Mucosa of descending colon (tissue), 3 donors: ENCODE measurements at places on chromosomes 6 and 20.
A peak's percentile ranks its signal among the peaks of the same experiment; 100 is the strongest.

GRCh38 chr20:25247000-25247517 is 826 bp upstream of the PYGB start:
- DNase-seq, result peak; percentile 87

DNA sequence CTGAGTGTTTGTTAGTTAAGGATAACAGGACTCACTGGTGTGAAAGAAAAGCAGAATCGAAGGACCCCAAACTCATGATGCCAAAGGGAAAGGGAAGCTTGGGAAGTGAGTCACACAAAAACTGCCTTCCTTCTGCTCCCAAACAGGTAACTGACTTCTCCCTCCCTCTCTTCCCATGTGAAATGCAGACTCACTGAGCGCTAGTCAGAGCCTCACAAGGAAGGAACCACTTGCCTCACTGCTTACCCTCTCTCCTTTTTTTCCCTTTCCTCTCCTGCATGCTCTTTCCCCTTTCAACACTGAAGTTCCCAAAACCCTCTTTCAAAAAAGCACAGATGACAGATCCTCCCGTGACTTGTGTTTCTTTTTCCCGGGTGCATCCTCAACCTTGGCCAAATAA is 56.4 kb downstream of the LYRM4 start:
- DNase-seq, result no peak

DNA sequence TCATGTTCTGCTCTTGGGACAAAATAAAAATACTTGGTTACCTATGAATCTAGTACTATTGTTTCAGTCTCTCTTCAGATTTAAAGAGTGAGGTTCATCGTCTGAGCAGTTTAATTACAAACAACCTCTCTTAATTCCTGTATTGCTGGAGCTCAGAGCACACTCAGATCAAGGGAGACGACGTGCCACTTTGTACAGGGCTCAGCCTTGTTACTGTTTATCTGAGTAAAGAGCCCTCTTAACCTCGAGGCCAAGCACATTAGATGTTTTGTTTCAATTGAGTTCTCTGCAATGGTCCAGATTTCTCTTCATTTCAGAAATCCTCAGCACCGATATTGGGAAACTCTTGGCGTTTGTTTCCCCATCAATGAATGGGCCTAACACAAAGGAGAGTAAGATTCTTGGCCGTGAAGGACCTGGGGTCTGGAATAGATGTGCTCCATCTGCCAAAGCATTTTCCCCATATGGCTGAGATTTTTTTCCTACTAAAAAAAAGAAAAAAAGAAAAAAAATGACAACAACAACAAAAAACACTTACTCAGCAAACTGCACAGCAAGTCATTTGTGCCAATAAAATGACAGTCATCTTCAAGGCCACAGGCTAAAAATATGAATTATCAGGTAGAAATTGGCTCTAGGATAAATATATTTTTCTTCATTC is 82.6 kb upstream of the CCN6 start:
- DNase-seq, result no peak

- no peak for DNase-seq
These were observed 8.6 kb downstream of the RAET1E start for GRCh38 chr6:149889326-149889725.

DNA sequence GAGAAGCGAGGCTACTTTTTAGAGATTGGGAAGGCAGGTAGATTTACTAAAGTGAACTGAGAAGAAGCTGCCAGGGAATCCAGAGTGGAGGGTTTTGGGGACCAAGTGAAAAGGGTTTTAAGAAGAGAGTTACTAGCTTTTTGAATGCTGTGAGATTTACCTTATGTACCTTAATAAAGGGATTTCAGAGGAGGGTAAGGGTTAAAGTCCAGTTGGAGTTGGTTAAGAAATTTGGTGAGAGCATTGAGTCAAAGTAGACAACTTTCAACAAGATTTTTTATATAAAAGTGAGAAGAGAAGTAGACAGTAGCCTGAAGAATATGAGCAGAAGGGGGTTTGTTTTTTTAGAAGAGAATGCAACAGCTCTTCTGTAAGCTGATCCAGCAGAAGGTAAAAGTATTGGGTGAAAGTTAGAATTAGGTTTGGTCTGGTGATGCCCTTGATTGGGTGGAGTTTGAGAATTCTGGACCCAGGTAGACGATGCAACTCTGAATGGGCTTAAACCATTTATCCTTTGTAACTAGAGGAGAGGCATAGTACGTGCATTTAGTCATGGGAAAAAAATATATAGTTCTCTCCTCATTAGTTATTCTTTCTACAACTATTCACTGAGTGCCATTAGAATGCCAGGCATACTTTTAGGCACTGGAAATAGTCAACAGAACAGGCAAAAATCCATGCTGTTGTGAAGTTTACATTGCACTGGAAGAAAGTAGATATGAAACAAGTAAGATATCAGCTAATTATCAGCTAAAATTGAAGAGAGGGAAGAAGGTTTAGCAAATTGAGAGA is 44.8 kb downstream of the ATRN start:
- no peak for DNase-seq

- DNase-seq, result no peak
These were observed 743 bp downstream of the CMTR1 start for GRCh38 chr6:37433657-37434271.

DNA sequence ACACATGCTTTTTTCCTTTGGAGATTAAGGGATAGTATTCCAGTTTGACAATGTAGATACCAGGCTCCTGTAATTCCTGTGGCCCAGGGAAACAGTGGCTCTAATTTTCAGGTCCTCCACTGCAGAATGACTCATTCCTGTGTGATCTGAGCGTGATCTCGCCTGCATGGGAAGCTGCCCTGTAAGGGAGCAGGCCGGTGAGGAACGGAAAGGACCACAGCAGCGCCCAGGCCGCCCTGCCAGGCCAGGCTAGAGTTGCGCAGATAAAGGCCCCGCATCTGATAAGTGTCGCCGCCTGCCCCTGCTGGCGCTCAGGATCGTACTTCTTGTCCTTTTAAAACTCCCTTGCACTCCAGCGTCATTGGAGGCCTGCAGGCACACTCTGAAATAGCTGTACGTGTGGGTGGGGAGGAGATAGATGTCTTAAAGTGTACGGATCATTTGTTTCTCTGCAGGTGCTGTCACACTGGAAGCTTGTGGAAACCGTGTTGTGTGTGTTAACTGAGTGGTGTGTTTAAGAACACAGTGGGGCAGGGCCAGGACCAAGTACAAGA is 60.7 kb downstream of the SYNJ2 start:
- DNase-seq, result peak; percentile 47

- no peak for DNase-seq
These were observed 31.9 kb downstream of the BPIFB4 start for GRCh38 chr20:33111306-33111705.

DNA sequence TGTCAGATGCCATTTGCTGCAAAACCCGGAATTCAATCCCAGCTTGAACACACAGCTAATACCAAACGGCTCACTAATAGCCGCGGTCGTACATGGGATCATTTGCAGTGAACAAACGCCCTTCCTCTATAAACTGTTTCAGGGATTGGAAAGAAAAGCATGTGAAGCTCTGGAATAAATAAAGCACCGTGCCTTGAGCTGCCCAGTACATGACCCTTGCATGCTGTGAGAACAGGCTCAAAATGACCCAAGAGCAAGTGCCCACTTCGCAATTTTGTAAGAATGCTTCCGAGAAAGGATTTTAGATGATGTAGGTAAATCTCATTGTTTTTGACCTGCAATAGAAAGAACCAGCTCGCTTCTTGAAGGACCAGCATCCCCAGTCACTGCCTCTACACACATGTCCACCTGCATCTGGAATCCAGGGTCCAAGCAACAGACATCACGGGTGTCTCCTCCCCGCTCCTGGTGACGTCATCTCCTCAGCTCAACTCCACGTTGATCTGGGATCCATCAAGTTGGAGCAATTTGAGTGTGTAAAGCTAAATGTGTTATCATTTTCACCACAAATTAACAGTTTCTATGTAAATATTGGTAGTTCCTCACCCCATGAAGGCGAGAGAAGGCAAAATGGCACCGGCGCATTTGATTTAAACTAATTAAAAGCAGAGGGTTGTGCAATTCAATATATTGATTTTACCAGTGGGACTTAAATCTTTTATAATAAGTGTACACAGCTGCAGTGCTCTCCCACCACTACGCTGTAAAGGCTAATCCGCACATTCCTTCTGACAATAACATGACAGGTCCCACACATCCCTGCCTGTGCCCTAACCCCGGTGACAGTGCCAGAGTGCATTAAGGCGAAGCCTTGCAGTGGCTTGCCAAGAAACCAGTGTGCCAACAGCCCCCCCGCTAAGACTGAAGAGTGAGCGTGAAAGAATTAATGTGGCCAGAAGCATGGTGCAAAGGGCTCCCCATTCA is 6.2 kb downstream of the BMP7 start:
- DNase-seq, result no peak

GRCh38 chr6:157358287-157358686 is 22.7 kb upstream of the ZDHHC14 start:
- DNase-seq, result no peak

- no peak for DNase-seq
These were observed 27.8 kb downstream of the PRPH2 start for GRCh38 chr6:42694586-42694985.

DNA sequence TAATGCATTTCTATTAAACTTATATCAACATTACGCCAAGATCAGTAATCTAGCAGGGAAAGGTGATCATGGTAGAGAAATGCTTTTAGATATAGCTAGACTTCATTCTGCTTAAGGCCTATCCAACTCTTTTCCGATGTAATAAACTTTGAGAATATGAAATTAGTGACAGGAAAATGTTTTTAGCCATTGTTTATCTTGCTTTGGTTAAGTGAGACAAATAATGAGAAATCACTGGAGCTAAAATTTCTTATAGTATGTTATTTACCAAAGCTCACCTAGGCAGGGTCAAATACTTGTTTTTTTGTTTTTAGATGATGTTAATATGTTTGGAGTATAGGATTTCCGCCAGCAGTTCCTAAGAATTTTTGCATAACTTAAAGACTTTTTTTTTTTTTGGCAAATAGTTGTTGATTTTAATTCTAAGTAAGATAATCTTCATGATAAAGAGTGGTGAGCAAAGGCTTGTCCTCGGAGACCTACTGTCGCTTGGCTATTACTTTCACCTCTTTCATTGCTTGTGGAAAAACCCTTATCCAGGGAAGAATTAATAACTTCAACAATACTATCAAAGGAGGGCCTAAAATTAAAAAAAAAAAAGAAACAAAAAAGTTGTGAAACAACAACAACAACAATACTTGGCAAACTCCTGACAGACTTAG is 98.3 kb downstream of the SOX4 start:
- no peak for DNase-seq

DNA sequence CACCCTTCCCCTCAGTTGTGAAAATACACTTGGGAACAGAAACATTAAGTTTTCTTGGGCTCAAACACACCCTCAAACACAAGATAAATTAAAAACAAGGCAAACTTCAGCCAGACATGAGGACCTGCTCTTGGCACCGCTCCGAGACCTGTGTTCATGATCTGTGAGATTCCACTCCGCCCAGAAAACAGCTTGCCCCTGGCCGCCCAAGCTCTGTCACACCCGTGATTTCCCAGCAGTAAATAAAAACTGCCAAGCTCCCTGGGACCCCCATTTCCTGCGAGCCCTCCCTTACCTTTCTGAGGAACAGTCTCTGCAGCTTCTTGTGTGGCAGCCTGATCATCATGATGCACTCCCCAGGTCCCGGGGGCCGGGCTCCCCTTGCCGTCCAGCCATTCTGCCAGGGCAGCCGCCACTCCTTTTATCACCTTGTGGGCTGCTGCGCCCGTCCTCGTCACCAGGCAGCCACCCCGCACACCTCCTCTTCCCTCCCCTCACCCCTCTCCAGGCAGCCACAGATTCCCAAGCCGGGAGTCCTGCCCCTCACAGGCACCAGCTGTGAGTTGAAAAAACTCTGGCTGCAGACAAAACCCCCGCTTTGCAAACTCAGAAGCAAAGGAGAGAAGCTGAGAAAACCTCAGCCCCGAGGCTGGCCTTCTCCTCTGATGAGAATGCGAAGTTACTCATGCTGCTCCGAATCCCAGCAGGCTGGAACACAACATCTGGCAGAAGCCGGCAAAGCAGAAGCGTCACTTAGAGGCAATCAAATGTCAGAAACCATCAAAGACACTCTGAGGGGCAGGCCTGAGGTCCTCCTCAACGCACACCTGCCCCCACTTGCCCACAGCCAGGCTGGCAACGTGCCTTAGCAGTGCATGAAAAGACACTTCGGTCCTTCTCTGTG is 130.4 kb upstream of the RPS6KA2 start:
- no peak for DNase-seq

- no peak for DNase-seq
These were observed 164.5 kb downstream of the CDH4 start for GRCh38 chr20:61416546-61416945.
